T47D (cell line): ENCODE measurements at places on chromosomes 5 and 9.

DNA sequence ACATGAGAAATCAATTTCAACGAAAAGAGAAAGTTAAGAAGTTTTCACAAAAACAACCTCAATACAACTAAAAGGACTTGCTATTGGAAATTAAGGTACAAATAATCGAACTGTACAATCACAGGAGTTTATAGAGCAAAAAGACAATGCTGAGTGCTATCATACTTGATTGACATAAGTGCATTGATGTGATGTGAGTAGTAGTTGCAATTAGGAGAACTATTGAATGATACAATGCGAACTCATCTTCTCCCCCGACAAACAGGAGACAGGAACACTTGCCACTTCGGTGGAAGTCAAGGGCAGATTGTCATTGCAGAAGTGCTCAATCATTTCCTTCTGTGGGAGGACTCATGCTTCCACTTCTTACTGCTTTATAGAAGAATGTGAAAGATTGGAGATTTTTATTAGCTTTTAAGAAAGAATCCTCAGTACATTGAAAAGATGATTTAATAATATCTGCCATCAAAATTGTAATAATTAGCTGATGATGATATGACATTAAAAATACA is 276.6 kb upstream of the MPDZ start:
- no peak for DNase-seq

GRCh38 chr5:168920019-168920810 is 341.0 kb upstream of the PANK3 start:
- peak; percentile 13 for DNase-seq

DNA sequence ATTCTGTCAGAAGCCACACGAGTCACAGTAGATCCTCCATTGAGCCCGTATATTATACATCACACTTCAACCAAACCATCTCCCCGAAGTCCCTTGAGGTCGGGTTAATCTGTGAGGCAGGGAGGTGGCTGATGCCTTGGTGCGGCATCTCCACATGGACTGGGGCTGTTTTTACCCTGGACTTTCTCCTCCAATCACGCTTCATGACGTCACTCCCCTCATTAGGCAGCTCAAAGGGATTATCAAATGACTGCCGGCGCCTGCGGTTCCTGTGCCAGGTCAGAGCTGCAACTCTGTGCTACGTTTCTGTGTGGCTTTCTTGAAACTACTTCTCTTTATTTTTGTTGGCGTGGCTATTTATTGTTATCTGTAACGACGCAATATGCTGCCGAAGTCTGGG is 53.7 kb downstream of the TMOD1 start:
- no peak for DNase-seq

DNA sequence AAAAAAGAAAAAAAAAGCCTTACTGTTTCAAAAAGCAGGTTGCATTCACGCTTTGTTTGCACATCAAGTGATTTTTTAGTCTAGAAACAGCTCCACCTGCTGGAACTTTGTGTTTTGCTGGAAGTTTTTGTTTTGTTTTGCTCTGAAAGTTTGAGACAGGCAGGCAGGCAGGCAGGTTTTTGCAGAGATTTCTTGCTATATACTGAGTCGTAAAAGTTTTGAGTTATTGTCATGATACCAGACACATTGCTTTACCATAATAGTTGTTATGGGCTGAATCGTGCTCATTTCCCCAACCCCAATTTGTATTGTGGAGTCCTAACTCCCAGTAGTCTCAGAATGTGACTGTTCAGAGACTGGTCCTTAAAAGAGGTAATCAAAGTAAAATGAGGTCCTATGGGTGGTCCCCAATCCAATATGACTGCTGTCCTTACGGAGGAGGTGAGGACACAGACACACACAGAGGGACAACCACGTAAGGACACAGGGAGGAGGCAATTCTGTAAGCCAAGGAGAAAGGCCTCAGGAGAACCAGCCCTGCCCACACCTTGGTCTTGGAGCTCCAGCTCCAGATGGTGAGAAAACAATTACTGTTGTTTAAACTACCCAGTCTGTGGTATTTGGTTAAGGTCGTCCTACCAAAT is 20.9 kb downstream of the OR2Y1 start:
- DNase-seq, result peak; percentile 28

- DNase-seq, result no peak
These were observed 423.2 kb upstream of the SGCD start for GRCh38 chr5:155903791-155904190.

DNA sequence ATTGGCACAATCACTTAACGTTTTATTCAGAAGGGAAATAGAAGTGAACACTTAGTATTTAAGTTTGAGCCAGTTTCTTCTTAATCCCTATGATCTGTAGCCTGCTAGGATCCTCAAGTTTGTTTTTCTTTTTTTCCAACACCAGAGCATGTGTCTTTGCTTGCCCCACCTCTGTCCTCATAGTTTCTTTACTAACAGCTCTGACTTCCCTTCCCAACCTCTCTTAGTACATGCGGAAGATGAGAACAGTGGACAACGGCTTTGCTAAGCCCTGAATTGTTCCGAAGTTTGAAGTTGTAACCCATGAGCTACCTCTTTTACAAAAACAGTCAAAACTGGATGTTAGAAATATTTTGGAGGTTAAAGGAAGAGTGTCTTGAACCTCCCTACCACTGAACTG is 61.7 kb upstream of the TAF11L2 start:
- DNase-seq, result no peak

DNA sequence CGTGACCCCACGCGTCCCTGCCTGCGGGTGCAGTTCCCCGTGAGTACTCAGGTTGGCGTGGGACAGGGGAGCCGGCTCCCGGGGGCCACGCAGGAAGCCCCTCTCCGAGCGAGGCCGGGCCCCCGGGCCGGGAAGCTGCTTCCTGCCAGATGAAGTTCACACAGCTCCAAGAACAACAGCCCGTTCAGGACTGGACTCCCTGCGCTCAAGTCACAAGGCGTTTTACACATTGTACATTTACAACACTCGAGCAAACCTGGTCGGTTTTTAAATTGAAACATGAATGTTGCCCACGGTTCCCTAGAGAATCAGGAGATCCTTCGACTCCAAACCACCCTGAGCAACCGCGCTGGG is 22.4 kb downstream of the SLC9A3 start:
- no peak for DNase-seq

GRCh38 chr5:90939211-90939610 is 380.6 kb downstream of the ADGRV1 start:
- DNase-seq, result no peak

DNA sequence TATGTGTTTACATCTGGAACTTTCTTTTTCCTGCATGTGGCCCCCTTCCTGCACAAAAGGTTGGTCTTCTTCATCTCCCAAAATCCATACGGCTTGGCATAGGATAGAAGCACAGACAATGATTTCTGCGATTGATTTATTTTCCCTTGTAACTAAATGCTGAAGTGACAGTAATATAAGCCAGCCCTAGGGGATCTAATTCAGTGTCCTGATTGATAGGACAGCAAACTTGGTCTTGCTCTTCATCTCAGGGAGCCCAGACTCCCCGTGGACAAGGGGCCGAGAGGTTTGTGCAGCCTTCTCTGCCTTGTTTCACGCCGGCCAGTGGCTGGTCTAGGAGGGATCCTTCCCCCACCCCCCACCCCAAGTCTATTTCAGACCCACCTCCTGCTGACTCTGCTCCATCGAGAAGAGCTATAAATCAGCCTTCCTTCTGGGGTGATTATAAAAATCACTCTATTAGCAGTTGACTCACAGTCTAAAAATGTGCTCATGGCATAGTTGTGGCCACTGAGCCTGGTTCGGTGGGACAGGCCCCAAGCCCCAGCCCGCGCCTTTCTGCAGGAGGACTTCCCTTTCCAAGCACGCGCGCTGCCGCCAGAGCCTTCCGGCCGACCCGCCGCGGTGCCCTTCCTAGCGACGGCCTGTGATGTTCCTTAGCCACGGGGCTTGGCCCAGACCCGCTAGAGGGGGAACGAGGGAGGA is 89.8 kb upstream of the COL5A1 start:
- no peak for DNase-seq

DNA sequence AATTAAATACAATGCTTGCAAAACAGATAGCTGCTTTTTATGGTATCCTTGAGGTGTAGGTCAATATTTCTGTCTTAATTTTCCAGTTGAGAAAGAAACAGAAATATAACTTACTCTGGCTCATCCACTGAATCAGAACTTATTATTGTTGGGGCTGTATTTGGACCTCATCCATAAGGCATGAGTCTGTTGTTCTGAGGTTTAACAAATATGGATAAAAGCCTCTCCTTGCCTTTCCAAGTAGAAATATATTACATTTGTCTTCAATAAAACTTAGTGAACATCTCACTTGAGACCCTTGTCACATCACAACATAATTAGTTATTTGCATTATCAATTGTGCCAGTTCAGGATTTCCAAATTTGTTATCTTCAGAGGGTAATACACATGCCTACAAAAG is 525.8 kb downstream of the AGTPBP1 start:
- DNase-seq, result no peak

DNA sequence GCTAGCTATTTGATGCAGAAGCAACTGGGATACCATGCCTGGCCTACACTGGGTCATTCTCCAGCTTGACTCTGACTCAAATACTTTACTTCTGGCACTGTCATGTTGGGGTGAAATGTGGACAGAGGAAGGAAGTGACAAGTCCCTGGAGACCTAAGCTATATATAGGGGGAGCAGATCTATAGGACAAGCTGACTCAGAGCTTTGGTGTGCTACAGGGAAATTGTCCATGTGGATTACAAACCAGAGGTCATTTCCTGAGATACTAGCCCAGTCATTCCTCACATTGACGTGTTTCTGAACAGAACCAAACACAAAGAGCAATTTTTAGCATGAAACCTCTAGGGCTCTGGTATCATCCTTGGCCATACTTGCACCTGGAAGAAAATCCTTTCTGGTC is 531.6 kb upstream of the CLINT1 start:
- no peak for DNase-seq

GRCh38 chr9:16898464-16898863 is 28.0 kb upstream of the BNC2 start:
- DNase-seq, result no peak

- peak; percentile 48 for DNase-seq
These were observed 138.5 kb upstream of the S1PR3 start for GRCh38 chr9:88852794-88853193.

DNA sequence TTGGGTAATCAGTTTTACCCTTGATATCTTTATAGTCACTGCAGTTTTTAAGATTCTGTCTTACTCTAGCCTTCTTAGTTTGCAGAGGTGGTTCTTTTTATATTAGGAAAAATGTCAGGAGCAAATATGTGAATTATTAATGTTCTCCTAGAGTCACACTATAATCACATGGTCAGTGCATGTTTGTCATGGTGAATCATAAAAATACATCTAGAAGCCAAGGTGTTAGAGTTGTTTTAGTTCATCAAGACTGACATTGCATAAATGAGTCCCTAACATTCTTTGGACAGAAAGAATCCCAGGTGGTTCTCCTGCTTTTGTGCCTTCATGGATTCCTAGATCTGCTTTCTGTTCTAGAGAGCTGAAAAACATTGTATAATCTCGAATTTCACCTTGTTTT is 22.9 kb downstream of the ATG10 start:
- DNase-seq, result no peak
